ENCODE measurements at places on chromosomes 5 and 9.

DNA sequence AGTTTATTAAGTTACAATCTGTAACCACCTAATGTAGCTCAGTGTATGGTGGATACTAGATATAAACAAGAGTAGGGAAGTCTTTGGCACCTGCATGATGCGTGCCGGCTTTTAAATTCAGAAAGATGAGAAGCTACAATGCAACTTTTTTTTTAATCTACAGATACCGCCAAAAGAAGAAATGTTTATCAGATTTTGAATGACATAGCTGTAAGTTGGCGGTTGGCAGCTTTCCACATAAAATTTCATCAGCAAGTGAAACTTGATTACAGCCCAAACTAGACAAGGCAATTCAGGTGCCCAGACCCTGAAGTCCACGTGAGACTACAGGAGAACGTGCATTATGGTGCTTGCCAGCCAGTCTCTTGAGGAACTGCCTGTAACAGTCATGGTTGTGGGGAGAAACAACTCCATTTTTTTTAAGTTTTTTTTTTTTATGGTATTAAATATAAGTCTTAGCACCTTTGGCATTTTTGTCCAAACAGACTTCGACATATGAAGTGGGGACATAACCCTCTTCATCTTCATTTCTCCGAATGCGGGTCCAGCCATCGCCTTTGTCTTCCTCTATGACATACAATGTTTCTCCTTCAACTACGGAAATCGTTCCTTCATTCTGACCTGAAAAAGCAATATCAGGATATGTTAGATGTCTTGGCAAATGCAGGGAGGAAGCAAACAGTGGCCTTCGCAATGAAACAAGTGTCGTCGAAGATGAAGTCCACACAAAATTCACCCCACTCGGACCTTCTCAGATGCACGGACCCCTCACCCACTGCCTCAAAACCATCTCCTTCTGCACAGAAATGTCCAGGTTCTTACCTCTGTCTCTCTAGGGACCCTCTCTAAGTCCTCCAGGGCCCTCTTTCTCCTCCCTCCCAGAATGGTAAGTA, 60.4 kb downstream of the USP20 start:
- DNase-seq: no peak

DNA sequence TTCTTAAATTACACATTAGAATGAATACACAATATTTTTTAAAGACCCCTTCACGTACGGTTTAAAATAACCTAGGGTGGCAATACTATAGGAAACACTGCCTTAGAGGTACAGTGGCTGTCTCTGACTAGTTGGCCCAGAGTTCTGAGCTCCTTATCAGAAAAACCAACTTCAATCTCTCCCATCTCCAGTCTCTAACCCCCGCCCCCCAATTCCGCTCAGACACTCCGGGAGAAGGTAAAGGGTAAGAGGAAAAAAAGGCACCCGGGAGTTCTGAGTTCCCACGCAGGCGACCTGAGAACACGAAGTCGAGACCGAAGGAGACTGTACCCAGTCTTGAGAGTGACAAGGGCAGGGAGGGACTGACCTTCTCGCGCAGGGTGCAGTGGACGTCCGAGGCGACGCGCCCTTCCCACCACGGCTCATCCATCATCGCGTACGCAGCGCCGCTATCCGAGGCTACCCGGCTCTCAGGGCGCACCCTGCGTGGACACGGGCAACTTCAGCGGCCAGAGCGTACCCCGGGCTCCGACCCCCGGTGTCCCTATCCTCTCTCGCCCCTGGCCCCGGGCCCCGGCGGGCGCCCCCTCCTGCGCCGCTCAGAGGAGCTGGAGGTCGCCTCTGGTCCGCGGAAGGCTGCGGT, 752 bp downstream of the CCNJL start:
- no peak for DNase-seq

- no peak for DNase-seq
Measured at GRCh38 chr5:157575381-157576020, at the start of gene ADAM19. Gene ADAM19 (minus strand): TSS chr5:157575775. CDS start chr5:157575696, 79 bp downstream.

- no peak for DNase-seq
Measured at GRCh38 chr9:33468215-33468730, 5.5 kb downstream of the NOL6 start.

DNA sequence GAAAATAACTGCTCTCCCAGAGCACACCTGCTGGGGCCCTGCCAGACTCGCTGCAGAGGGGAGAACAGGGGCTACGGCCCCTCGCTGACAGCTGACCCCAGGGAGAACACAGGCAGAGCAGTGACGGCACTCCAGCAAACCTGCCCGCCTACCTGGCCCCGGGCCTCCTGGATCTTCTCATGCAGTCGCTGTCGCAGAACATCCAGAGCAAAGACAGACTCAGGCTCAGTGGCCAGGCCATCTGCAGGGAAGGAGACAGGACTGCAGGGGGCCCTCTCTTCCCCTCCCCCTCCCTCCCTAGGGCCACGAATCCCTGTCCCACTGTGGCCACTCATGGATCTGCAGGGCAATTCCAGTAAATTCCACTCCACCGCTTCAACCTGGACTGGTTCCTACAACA, 2.4 kb downstream of the SURF6 start:
- DNase-seq: no peak

GRCh38 chr5:151456321-151456940, 9.0 kb downstream of the SLC36A1 start:
- DNase-seq: no peak

GRCh38 chr9:115627511-115627910, 509.6 kb upstream of the TNC start:
- no peak for DNase-seq

DNA sequence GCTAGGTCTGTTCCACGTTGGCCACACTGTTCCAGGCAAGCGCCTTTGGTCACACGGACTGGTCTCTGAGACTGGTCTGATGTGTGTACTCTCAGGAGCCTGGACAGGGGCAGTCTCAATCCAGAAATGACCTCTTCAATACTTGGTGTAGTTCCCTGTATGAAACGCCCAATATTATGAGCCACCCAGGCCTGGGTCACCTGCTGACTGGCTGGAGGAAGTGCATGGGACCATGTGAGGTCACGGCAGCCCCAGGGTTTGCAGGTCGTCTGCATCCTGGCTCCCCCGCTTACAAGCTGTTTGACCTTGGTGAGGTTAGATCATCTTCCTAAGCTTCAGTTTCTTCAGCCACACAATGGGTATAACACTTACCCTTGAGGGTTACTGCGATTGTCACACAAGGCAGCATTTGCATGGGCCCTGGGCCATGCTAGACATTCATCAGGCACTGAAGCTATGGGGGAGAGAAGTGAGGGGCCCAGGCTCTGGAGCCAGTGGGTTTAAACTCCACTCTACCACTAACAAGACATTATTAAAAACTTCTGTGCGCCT, 5.2 kb upstream of the GRHPR start:
- no peak for DNase-seq

DNA sequence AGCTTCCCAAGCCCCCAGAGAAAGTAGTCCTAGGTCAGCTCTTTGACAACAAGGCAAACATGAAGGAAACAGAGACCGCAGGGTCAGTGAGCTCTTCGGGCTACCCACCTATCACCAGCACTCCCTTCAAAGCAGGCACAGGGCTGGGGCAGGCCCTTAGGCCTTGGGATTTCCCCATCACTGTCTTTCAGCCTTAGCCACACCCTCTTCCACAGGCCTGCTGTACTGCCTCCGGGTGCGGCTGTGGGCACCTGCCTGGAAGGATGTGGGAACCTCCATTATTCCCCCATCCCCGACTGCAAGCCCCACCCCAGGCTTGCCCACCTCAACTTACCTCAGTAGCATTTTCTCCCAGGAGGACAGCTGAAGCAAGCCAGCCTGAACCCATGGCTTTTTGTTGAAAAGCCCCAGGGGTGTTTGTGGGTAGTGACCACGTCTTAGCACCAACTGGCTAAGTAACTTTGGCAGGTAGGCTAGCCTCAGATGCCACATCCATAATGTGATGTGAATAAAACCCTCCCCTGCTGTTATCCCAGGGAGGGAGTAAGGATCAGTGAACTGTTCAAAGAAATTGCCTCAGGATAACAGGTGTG, 100.2 kb downstream of the PIK3R1 start:
- DNase-seq: no peak

DNA sequence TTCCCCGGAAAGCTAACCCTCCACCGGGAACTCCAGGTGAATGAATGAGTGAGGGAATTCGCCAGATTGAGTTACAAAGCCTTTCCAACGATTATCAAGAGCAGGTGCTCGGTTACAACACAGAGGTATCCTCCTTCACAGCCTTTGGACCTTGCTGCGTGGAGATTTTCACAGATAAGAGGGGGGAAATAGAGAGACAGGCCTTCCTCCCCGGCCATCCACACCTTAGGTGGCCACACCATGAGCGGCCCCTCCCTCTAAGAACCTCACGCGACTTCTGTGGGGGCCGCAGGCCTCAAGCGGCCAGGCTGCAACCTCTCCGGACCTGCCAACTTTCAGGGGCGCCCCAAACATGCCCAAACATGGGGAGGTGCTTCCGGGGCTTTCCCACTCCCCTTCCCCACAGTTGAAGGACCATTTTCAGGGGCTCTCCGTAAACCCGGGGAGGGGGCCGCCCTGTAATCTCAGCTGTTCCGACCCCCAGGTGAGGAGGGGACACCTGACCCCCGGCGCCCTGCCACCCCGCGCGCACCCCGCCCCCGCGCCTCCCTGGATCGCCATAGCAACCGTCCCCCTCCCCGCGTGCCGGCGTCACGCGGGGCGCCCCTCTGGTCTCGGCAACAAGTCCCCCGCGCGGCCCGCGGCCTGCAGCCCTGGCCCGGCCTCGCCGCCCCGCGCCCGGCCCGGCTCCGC, 603 bp downstream of the DENND1A start:
- DNase-seq: no peak

GRCh38 chr9:97237311-97237786, 70.1 kb upstream of the CCDC180 start:
- DNase-seq: no peak

- no peak for DNase-seq
Measured at GRCh38 chr5:68329554-68330255, 114.1 kb downstream of the PIK3R1 start.

- DNase-seq: no peak
Measured at GRCh38 chr9:107696302-107696701, 206.7 kb upstream of the KLF4 start.

DNA sequence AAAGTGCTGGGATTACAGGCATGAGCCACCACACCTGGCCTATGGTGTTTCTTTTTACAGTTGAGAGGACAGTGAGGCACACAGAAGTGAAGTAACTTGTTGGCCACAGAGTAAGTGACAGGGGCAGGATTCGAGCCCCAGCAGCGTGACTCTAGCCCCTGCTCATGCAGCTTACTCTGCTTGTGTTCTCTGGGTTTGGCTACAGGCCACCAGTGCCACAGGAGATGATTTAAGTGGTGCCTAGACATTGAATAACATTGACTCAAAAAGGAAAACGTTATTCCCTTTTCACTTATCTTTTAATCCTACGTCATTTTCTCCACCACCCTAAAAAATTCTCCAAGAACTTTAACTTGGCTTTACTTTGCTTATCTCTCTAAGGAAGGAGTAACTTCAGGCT, 61.4 kb downstream of the SNX24 start:
- DNase-seq: no peak

DNA sequence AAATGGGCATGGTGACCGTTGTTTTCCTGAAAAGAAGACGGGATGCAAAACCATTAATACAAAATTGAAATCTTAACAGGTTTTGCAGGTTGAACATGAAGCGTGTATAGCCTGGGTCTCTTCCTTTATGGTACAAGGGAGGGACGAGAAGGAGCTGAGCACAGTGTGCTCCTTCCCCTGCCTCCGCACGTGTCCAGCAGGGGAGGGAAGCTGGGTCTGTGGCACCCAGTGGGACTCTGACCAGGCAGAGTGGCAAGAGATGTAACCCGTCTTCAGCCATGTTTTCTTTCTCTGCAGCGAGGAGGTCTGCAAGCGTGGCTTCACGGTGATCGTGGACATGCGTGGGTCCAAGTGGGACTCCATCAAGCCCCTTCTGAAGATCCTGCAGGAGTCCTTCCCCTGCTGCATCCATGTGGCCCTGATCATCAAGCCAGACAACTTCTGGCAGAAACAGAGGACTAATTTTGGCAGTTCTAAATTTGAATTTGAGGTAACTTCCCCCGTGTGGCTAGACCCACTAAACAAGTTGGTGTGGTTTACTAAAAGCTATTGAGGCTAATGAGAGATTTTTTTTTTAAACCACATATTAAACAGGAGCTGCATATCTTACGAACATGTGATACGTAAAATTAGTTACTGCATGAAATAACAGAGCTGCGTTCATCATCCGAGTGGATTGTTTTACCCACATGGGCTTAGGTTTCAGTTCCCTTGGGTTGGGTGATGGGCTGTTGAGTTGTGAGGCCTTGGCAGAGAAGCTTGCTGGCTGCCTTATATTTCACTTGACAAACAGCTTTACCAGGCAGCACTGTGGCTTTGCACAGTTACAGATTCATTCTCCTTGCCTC, 143.7 kb downstream of the TRIO start:
- no peak for DNase-seq

GRCh38 chr5:159704160-159704559, 212.1 kb upstream of the ADRA1B start:
- DNase-seq: no peak

DNA sequence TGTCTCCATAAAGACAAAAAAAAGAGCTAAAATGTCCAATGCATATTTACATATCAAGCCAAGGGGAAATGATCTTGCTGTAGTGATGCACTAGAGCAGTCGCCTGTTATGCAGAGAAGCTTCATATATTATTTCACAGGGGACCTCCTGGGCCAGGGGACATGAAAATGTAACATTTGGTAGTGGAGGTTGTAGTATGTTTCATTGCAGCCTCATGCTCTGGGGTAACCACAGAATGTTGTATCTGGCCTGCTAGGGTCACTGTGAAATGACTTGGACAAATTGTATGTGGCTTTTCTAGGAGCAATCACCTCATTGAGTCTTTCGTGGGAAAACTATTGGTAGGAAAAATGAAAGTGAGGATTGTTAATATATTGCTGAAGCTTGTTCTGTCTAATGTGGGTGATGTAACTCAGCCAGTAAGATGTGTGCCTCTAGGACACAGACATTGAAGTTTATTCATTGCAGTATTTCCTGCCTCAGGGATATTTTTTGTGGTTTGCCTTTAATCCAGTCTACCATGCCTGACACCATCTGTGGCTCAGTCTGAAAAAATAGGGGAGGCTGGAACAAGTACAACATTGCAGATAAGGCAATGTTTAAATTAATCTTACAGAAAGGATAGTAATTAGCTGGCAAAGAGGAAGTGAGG, 430.8 kb upstream of the TNC start:
- no peak for DNase-seq

DNA sequence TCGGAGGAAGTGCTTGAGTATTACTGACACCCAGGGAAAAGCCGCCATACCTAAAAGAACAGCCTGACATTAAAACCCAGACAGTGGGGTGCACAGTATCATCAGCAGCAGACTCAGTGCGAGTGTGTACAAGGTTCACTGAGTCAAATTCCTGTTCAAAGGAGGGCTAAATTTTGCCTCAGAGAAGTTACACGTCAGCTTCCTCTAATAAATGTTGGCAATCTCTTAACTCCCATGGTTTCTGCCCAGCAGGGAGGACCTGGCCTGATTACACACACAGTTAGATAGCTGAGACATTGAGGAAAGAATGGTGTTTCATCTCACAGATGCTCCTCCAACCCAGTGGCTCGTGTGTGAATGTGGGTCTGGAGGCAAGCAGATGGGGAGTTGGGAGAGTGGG, 38.2 kb downstream of the NIPSNAP3B start:
- DNase-seq: no peak

GRCh38 chr9:1057910-1058309, 7.8 kb downstream of the DMRT2 start:
- no peak for DNase-seq

GRCh38 chr5:119322948-119323537, 32.8 kb upstream of the TNFAIP8 start:
- no peak for DNase-seq
